Activated T-cell treated with anti-CD3 and anti-CD28 coated beads, Interleukin-2, amount 50 U/mL, for 24 hours (primary cell): ENCODE measurements at places on chromosomes 3 and 15.
A peak's percentile ranks its signal among the peaks of the same experiment; 100 is the strongest.

GRCh38 chr3:45554006-45554666 is 40.4 kb upstream of the LIMD1 start:
- DNase-seq: no peak

DNA sequence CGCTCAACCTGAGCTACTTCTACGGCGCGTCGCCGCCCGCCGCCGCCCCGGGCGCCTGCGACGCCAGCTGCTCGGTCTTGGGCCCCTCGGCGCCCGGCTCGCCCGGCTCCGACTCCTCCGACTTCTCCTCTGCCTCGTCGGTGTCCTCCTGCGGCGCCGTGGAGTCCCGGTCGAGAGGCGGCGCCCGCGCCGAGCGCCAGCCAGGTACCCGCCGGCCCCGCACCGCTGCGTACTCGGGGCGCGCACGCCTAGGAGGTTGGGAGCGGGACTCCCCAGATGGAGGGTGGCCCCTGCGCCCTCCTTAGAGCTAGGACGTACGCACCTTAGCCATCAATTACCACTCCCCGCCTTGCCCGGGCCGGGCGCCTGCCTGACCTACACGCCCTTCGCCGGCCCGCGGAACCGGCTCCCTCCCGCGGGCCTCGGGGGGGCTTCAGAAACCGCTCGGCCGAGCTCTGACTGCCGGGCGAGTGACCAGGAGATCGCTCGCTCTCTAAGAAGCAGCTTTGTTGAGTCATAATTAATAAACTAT is 466 bp downstream of the NFKBIZ start:
- peak; percentile 75 for DNase-seq

DNA sequence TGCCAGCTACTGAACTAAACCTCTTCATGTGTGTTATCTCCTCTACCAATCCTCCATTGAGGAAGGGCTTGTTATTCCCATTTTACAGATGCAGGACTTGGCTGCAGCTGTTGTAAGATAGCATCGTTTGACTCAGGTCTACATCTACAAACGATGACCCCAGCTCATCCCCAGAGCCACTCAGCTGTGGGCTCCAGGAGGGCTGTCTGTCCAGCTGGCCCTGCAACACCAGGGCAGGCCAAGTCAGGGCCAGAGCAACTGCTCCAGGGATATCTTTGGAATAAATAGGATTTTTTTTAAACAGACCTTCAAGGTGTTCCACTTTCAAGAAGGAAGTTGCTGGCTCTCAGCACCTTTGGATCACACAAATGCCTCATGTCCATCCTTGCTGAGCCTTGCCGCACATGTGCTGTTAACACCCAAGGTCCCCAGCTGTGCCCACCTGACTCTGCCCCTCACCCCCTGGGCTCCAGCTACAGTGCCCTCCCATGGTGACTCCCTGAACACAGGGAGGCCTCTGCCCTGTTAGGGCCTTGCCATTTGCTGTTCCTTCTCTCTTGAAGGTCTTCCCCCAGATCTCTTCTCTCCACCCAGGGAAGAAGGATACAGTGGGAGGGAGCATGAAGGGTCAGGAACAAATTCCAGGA is 31.0 kb downstream of the ALDH1L1 start:
- DNase-seq: no peak

GRCh38 chr3:117473981-117474538 is 764.5 kb downstream of the TUSC7 start:
- no peak for DNase-seq

DNA sequence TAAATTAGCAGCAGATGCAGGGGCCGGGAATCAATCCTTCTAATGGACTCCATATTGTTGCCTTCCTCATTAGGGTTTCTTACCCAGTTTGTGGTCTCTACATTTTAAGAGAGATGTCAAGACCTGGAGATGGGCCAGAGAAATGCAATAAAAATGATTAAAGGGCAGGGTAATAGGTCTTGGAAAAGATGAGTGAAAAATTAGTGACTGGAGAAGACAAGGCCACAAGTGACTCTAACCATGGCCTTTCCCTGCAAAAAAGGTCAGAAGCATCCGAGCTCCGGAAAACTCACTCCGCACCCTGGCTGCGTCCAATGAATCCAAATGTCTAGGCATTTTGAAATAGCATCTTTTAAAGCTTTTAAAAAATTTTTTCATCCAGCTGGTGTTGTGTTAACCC is 152.8 kb downstream of the ARRDC4 start:
- DNase-seq: no peak

DNA sequence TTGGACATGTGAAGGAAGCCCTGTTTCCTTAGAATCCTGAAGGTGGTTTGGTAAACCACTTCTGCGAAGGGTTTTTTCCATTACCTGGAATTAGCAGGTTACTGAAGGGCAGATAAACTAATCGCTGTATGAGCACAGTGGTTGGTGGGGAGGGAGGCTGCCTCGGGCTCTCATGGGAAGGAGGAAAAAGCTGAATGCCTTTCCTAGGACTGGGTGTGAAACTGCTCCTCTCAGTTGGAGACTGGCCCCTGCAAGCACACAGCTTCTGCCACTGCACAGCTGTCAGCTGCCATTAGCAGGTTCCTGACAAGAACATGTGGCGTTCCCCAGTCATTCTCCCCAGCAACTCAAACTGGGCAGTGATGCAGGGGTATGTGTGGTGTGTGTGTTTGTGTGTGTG is 376.3 kb downstream of the GAP43 start:
- DNase-seq: no peak

- DNase-seq: no peak
These were observed 36.9 kb downstream of the RFTN1 start for GRCh38 chr3:16476636-16477035.

DNA sequence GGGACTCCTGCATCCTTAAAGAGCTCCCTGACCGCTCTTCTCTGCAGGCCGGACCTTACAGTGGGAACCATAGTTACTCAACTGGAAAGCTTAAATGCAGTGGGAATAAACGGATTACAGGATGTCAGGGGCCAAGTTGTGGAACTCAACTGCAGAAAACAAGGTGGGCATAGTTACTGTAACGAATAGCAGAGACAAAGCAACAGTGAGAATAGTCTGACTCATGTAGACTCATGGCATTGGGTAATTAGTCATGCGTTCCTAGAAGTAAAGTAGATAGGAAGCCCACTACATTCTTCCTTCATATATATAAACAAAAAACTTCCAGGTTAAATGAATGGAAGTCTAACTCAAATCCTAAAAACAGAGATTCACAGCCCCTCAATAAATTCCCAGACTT is 95.5 kb upstream of the CHRNA7 start:
- no peak for DNase-seq

DNA sequence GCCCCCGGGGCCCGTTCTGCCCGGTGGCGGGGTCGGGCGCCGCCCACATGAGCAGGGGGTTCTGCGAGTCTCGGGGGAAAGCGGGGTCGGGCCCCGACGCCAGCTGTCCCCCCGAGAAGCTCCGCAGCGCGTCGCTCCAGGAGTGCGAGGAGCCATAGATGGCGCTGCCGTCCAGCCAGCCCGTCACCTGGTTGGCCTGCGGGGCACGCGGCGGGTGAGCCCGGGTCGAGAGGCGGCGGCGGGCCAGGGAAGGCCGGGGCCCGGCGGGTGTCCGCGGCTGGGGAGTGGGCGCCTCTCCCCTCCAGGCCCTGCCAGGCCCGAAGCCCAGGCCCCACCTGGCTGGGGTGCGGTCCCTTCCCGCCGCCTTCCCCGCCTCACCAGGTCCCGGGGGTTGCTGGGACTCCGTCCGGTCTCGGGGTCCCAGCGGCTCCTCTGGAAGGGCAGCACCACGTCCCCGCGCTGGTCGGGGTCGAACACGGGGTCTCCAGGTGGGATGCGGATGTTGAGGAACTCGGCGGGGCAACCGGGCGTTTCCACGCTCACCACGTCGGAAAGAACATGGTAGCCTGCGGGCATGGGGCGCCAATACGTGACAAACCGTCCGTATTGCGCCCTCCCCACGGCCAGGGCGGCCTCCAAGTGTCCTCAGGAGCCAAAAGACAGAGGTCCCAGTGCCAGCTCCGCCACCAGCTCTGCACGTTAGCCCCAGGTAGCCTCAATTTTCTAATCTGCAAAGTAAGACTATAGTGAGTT is 2.4 kb downstream of the DUOX2 start:
- no peak for DNase-seq

DNA sequence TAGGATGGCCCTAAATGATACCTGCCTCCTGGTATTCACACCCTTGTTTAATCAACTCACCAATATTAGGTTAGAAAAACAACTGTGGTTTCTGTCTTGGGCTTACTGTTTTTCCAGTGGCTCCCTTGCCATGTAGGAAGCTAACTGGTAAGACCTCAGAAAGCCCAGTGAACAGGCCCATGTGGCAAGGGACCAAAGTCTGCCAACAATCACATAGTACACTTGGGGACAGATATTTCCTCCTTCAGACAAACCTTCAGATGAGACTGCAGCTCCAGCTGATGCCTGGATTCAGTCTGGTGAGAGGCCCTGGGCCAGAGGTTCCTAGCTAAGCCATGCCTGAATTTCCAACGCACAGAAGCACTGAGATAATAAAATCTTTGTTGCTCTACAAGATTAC is 96.1 kb downstream of the GSK3B start:
- DNase-seq: no peak

GRCh38 chr3:106140431-106140830 is 271.6 kb upstream of the CBLB start:
- DNase-seq: no peak

DNA sequence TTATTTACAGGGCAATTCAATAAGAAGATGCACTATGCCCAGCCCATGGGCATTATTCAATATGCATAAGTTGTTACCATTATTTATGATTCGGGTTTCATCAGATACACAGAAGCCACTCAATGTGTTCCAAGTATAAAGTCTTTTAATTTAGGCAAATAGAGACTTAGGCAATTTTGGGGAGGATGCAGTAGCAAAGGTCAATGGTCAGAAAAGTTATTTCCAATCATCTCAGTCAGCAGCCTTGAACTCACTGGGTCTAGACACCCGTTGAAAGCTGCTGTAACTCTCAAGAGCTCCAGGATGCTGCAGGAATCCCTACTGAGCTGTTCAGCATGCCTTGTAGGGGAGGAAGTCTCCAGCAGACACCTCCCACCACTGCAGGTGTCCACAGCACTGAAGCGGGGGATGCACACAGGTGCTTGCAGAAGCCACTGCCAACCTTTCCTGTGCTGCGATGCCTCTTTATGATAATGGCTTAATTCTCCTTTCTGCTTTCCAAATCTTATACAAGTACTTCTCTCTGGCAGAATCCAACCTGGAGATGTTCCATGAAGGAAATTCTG is 155.0 kb upstream of the SUCLG2 start:
- no peak for DNase-seq

DNA sequence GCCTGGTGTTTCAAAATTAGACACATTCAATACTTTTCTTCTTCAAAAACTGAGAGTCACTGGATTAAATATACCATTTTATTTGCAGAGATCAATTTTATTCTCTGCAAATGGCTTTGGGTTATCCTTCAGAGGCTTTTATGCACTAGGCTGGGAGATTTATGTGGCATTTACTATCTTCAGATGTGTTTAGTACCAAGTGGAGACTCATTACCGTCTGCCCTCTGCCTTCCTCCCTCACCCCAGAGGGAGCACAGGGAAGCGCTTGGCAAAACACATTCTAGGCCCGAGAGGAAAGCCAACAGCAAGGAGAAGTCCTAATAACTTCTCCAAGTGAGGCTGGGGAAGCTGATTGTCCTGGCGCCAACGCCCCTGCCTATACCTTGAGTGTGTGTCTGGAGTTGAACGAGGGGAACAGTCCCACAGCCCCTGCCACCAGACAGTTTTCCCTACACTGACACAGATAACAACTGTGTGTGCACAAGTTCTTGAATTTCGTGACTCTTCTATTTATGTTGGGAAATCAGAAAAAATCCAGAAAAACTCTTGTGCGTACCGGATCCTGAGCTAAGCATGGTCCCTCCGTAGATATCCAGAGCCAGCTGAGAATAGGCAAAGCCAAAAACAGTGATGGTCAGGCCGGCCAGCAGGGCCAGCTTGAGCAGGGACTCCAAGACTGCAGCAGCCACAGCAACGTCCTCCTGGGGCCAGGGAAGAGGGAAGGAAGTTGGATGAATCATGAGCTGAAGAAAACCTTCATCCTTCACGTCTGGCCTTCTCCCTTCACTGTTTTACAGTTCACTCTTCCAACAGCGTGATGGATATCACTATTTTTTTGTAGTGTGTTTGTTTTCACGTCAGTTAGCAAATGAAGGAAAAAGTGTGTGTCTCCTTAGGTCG is 26.6 kb downstream of the RFT1 start:
- no peak for DNase-seq

- DNase-seq: peak; percentile 66
These were observed 60.3 kb downstream of the HEG1 start for GRCh38 chr3:124995460-124995994.

DNA sequence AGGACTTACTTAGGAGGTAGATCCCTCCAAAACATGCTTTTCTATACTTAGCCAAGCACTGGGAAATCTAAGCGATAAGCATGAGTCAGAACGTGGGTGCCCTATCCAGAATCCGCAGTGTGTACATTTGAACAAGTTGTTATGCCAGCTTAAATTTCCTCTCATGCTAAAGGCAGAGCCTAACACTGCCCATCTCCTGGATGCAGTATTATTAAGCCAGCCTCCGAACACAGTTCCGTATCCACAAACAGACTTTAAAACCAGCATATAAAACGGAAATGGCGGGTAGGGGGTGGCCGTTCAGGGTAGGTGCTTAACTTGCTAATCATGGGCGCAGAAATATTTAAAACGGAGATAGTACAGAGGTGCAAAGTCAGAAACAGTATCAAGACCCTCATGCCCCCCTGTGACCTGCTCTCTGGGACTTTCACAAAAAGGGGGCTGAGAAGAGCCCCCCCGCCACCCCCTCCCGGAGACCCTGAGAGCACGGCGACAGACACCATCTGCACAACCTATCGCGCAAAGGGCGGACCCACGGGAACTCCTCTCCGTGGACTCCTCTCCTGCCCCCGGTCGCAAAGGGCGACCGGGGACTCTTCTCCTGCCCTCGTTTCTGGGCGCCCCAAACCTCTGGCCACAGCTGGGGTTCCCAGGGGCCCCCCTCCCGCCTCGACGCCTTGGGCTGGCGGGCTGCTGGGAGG is 889 bp upstream of the LRRIQ4 start:
- no peak for DNase-seq

- no peak for DNase-seq
These were observed 149.1 kb upstream of the CD96 start for GRCh38 chr3:111392894-111393398.

DNA sequence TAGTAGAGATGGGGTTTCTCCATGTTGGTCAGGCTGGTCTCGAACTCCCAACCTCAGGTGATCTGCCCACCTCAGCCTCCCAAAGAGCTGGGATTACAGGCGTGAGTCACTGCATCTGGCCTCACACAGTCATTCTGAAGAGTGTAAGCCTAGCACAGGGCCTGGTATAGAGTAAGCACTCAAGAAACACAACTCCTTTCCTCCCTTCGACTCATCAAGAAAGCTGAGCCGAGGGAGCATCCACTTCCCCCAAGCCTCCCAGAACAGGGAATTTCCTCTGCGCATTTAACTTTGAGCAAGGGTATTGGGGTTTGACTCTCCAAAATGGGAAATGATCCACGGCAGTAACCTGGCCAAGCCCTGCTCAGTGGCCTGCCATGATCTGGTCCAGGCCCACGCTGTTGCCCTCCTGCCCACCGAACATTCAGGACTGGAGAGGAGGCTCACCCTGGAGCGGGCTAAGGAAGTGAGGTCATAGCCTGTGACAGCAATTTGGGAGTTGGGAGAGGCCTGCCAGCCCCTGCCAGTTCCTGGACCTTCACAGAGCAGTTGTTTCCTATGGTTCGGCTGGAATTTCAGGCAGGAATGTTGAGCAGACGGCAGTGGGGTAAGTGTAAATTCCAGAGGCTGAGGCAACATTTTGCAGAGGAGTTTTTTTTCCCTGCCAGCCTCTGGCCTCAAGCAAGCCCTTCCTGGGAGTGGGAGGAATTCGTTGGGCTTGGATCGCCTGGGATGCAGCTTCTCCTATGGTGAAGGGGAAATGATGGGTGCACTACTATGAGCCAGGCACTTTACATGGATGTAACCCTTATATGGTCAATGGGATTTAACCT is 21.2 kb upstream of the SMAD3 start:
- DNase-seq: no peak
